ENCODE measurements at places on chromosomes 5 and 9.
A peak's percentile ranks its signal among the peaks of the same experiment; 100 is the strongest.

DNA sequence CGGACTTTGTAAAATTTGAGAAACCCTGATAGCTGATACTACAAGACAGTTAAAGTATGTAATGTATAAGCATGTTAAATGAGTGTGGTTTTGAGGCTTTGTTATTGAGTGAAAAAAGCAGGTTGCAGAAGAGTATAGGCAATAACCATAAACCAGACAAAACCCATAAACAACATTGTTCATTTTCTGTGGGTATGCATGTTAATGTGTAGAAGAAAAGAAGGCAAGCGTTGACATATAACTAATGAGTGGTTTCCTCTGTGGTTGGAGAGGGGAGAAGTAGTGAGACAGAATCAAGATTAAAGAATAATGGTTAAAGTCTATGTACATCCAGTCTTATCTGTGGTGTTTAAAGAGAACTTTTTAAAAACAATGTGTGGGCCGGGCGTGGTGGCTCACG, 26.2 kb downstream of the RAD23B start:
- DNase-seq = no peak

DNA sequence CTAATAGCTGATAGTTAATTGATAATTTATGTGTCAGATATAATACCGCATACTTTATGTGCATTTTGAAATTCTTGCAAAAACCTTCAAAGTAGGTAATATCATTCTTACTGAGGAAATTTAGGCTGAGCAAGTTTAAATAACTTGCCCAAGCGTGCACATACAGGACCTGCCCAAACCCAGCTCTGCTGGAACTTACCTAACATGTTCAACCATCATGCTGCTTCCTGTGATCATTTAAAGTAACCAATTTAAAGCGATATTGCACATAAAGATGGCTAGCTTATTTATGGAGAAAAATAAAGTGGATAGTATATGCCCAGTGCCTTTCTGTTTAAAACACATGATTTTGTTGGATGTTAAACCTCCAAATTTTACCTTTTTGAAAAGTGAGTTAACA, 4.3 kb downstream of the FAM174A start:
- no peak for DNase-seq

DNA sequence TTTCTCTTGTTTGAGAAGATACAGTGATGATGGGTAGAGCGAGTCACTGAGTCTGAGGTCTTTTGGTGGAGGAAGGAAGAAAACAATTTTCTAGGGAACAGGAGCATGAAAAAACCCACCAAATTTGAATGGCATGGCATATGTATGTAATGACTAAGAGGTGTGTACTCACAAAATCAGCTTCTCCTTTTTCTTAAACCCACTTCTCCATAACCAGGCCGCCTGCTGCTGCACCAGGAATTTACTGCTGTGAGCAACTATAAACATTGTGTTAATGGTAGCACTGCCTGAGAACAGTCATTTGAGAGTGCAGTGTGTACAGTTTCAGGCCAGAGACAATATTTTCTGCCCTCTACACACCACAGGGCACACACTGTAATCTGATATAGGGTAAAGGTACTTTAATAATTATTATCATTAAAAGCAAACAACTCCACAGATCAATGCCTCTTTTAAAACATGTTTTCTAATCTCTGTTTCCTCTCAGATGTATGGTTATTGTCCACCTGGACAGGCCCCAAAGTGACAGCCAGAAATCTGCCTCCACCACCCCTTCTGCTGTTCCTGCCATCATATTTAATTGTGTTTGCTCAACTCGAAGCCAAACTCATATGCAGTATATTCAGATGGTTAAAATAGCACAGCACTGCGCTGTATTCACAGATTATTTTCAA, 241.6 kb downstream of the KIAA0825 start:
- no peak for DNase-seq

- DNase-seq = peak; percentile 54
Measured at GRCh38 chr5:172559004-172559932, 81.8 kb upstream of the NEURL1B start.

DNA sequence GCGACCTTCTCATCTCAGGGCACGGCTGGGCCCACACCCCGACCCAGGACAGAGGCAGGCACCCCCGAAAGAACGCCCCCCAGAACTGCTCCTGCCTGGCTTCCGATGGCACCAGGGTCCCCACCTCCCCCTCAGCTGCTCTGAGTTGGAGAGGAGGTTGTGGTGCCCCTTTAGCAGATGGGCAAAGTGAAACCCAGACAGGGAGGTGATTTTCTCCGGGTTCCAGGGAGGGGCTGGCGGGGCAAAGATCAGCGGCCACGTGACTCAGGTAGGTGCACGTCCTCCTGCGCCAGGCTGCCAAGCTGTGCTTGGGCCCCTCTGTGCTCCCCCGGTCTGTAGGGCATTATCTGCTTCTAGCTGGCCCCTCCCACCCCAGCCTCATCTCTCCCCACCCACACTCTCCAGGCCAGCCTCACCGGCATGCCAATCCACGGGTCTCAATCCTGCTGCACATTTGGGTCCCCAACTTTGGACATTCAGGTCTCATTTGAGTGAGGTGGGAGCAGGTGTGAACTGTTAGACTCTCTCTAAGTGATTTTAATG, 85.1 kb upstream of the RAPGEF1 start:
- DNase-seq = no peak

GRCh38 chr9:129285979-129286772, 108.1 kb upstream of the IER5L start:
- DNase-seq = no peak

DNA sequence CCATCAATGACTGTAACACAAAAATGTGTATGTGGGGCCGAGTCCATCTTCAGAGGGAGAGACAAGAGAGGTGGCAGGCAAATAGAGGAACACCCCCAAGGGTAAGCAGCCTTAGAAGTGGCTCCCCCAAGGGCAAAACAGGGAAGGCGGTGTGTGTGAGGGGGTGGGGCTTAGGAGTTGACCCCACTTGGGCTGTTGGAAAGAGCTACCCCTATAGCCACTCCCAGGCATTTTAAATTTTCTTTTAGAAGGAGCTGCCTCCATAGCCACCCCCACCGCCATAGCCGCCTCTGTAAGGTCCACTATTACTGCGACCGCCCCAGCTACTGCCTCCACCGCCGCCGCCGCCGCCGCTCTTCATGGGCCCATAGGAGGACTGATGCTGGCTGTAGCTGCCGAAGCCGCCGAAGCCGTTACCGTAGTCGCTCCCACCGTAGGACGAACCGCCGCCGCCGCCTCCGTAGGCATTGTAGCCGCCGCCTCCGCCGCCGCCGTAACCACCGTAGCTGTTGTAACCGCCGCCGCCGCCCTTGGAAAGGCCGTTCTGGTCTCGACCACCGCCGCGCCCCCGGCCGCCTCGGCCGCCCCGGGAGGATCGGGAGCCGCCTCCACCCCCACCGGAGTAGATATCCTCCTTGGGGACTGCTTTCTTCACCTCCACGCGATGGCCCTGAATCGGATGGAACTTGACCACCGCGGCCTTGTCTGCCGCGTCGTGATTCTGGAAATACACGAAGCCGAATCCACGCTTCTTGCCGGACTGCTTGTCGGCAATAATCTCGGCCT, 1.1 kb downstream of the HNRNPA0 start:
- no peak for DNase-seq

DNA sequence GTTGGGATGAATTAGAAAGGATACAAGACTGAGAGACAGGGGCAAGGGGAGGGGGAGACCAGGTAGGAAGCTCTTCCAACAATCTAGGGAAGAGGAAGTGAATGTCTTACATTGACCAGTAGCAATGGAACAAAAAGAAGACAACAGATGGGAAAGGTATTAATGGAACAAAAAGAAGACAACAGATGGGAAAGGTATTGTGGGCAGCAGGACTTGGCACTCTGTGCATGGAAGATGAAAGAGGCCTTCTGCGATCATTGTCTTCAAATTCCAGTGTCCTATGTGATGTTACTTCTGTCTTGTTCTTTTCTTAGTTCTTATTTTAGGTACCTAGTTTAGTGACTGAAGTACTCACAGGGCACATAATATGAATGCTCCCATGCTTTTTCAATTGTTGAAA, 161.8 kb downstream of the PALM2AKAP2 start:
- DNase-seq = no peak

- DNase-seq = no peak
Measured at GRCh38 chr9:98396656-98397055, 141.2 kb upstream of the TBC1D2 start.

- no peak for DNase-seq
Measured at GRCh38 chr5:156274453-156274852, 52.5 kb upstream of the SGCD start.

DNA sequence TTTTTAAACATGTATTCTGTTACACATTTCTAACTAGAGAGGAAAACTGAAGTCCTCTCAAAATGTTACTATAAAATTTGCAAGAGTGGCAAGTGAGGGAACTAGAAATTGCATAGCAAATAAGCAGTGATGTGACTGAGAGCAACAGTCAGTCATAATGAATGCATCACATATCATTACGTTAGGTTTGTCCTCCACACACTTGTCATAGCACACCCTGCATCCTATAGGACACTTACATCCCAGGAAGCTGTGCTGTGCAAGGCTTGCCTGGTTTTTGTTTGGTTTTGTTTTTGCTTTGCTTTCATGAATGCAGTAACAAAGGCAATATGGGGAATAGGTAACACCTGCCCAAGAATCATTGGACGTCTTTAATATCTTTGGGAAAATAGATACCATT, 10.8 kb downstream of the NFIB start:
- DNase-seq = no peak

DNA sequence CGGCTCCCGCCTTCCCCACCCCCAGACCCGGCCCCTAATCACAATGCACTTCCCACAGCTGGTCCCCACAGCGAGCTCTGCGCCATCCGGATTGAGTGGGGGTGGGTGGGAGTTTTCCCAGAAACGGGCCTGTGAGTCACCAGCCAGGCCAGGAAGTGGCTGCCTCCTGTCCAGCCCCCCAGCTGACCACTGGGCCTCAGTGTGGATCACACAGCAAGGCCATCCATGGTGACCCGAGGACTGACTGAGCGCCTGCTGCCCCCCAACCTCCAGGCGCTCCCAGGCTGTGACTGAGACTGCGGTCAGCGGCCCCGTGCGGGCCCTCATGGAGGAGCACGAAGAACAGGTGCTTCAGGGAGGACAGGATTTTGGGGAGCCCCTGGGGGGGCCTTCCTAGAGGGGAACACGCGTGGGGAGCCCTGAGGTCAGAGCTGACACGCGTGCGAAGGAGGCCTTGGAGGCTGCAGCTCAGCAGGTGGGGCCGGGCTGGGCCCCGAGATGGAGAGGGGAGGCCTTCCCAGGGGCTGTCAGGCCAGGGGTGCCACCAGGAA, 48.3 kb upstream of the EGFL7 start:
- peak; percentile 20 for DNase-seq

GRCh38 chr5:164244-164643, 27.1 kb upstream of the LRRC14B start:
- DNase-seq = no peak

DNA sequence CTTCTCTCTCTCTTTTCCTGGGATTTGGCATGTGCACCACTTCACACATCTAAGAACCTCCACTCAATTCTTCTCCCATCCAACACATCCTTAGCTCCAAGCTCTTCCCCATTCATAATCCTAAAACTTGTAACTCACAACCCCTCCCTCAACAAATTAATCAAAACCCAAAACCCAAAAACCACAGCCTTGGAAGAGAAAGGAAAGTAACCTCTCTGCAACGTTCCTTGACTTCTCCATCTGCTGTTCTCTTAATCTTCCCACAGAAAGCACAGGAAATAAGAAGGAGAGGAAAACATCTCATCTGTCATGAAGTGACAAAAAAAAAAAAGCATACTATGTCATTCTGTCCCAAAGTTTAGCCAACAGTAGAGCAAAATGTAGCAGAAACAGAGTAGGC, 66.2 kb downstream of the DRD1 start:
- DNase-seq = no peak

DNA sequence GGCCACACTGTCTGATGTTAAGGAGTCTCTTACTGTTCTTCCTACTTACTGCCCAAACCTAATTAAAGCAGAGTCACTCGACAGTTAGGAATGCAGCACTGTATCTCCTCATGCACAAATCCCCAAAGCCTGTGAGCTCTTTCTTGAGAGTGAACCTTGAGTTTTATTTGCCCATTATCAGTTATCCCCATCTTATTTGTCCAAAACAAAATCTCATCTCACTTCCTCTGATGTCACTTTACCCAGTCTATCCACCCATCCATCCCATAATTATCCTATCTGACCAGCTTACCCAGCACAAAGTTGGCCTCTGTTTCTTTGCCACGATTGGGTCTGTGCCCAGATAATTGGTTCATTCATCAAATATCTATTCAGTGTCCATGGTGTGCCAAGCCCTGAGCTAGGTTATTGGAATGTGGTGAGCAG, 250.8 kb downstream of the SLIT3 start:
- DNase-seq = peak; percentile 49

DNA sequence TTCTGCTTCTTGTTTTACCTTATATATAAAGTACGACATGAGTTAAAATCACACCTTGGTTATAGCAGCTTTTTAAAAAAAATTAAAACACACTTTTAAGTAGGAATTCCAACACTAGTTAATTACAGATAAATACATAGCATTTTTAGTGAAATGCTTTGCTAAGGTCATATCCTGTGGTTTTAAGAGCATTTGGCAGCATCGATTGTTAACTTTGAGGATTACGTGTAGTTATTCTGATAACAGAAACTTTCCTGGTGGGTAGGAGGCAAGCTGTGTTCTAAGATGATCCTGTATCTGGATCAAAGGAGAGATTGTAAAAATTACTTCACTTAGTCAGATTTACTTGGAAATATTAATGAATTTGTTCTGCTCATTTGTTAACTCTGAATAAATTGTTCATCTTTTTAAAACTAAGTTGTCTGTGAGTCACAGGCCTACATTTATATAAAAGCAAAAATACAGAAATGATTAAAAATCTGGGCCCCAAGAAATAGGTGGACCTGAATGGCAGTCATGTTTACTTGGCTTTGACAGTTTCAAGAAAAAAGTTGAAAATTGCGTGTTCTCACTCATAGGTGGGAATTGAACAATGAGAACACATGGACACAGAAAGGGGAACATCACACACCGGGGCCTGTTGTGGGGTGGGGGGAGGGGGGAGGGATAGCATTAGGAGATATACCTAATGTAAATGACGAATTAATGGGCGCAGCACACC, 58.3 kb downstream of the TRIO start:
- DNase-seq = no peak

- DNase-seq = no peak
Measured at GRCh38 chr9:85897848-85898247, 43.1 kb upstream of the NAA35 start.

- DNase-seq = no peak
Measured at GRCh38 chr5:180390441-180391190, 37.5 kb upstream of the GFPT2 start.

Data from AG09309 (cell line).